ENCODE measurements at places on chromosomes 2 and 18.

DNA sequence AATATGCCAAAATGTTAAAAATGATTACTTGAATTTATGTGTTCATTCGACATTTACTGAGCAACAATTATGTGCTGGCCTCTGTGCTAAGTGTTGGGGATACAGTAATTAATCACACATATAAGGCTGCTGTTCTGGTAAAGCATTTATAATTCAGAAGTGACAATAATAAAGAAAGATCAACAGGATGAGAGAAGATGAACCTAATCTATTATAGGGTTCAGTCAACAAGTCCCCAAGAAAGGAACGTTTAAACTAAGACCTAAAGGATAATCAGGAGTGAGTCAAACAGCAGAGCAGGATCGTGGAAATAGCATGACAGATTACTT, 60.1 kb upstream of the COX7A2L start:
- DNase-seq: no peak

DNA sequence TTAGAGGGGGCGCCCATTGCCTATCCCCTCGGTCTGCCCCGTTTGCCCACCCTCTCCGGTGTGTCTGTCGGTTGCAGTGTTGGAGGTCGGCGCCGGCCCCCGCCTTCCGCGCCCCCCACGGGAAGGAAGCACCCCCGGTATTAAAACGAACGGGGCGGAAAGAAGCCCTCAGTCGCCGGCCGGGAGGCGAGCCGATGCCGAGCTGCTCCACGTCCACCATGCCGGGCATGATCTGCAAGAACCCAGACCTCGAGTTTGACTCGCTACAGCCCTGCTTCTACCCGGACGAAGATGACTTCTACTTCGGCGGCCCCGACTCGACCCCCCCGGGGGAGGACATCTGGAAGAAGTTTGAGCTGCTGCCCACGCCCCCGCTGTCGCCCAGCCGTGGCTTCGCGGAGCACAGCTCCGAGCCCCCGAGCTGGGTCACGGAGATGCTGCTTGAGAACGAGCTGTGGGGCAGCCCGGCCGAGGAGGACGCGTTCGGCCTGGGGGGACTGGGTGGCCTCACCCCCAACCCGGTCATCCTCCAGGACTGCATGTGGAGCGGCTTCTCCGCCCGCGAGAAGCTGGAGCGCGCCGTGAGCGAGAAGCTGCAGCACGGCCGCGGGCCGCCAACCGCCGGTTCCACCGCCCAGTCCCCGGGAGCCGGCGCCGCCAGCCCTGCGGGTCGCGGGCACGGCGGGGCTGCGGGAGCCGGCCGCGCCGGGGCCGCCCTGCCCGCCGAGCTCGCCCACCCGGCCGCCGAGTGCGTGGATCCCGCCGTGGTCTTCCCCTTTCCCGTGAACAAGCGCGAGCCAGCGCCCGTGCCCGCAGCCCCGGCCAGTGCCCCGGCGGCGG, 1.7 kb downstream of the MYCN start:
- DNase-seq: no peak

GRCh38 chr18:65487569-65487968, 263.2 kb upstream of the CDH7 start:
- DNase-seq: no peak

- DNase-seq: peak; percentile 69
Measured at GRCh38 chr2:127637725-127638252, 8.2 kb upstream of the GPR17 start.

DNA sequence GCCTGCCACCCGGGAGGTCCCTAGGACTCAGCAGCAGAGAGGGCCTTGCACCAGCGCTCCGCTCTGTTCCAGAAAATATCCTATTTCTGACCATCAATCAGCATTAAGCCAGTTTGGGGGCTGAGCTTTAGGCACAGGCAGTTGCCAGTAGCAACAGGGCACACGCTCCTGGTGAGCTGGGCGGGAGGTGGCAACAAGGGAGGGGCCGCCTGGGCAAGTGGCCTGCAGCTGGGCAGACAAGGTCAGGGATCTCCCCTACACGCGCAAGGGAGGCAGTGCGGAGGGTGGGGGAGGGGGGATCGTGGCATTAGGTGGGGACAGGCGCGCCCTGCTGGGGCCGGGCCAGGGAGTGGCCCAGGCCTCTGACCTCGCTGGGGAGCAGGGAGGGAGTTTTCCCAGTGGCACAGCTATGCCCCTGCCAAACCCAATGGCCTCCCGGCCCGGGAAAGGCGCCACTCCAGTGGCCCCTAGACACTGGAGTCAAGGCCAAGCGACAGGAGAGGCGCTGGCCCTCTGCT, 302.8 kb downstream of the NCKAP5 start:
- DNase-seq: no peak

DNA sequence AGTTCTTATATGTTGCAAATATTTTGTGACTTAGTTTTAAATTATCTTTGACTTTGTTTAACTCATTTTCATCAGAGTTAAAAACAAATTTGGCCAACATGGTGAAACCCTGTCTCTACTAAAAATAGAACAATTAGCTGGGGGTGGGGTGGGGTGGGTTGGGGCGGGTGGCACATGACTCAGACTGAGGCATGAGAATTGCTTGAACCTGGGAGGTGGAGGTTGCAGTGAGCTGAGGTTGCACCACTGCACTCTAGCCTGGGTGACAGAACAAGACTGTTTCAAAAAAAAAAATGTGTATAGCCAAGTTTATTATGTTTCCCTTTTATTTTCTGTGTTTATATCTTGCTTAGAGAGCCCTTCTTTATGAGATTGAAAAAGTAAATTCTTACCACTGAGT, 14.2 kb upstream of the LIPG start:
- DNase-seq: peak; percentile 15

DNA sequence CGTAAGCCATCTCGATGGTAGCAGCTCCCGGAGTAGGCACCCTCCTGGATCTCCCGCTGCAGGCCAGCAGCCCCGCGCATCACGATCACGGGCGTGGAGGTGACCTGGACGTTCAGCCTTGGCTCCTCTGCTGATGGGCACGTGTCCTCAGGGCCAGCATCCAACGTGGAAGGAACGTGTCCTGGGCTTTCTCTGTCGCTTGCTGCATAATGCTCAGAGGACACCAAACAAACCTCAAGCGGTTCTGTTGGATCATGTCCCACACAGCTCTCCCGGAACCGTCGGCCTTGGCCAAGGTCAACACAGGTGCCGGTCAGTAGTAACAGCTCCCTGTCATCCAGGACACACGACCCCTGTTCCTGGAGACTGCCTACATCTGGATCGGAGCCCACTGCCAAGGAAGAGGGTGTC, 23.1 kb downstream of the PASK start:
- DNase-seq: no peak

DNA sequence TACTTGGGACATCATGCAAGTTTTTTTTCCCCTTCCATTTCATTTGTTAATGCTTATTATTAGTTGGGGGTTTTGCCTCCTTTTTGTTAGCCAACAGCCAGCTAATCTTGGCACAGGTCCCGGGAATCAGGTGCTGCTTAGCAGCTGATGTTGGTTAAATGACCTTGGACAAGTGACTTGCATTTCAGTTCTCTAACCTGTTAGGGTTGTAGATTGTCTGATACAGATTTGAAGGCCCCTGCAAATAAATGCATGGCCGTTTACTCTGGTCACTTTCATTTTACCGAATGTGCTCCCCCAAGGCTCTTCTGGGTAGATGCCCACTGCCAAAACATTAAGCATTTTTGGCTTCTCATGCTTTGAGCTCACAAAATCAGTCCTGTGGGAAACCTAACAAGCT, 120.9 kb downstream of the SPTBN1 start:
- DNase-seq: no peak

DNA sequence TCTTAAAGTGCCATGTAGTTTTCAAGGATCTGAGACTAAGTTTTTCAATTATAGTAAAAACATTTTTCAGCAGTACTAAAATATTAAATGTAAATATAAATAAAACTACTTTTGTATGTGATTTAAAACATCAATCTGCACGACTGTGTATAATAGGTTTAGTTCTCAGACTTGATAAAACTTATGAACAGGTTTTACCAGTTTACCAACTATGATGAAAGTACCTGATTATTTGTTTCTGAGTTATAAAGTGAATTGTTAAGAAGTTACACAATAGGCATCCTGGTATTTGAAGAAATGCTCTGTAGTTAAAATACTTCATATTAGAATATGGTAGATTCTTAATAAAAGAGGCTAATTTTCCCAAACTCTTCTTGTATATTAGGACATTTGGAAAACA, 14.8 kb downstream of the RELCH start:
- DNase-seq: no peak

DNA sequence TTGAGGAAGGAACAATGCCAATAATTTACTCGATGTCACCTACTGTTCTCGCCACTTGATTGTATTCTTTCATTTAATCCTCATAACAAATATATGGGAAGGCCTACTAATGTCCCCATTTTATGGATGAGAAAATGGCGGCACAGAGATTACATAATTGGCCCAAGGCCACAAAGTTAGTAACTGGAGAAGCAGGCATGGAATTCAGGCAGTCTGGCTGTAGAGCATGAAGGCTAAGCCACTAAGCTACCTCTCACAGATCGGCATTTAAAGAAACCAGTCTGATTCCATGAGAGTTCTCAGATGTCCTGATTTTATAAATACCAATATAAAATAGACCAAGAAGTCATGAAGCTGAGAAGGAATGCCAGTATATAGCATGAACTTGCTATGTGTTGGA, 121.8 kb upstream of the EPAS1 start:
- no peak for DNase-seq

DNA sequence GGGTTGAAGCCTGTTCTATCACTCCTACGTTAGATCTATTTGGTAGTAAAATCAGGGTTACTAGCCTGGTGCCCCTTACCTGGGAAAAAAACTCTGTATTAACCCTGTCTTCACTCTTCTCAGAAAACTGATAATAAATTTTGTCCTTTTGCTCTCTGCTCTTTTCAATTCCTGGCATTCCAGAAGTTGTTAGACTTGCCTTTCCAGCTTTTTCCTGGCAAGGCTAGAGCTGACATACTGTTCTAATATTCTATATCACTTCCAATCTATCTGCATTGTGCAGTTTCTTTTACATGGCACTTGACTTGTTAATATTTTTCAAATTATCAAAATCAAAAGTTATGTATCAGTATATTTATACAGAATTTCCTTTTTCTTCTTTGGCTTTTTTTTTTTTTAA, 162.2 kb downstream of the FIGN start:
- DNase-seq: no peak

- DNase-seq: no peak
Measured at GRCh38 chr2:219457784-219458369, 23.2 kb downstream of the SPEG start.

DNA sequence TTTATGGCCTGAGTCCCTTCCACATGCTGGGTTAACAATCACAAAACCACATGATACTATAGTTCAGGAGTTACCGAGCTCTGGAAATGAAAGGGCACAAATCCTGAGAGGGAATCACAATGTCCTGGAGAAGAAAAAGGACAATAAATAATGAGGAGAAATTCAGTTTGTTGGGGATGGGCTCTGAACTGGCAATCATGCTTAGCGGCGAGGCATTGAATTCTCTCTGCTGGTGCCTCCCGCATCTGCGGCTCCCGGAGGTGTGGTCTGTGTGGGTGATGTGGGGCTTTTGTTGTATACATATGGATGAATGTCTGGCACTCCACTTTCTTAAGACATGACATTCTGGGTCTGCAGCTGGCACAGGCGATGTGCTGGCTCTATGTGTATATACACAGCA, 46.1 kb downstream of the NRP2 start:
- DNase-seq: no peak

DNA sequence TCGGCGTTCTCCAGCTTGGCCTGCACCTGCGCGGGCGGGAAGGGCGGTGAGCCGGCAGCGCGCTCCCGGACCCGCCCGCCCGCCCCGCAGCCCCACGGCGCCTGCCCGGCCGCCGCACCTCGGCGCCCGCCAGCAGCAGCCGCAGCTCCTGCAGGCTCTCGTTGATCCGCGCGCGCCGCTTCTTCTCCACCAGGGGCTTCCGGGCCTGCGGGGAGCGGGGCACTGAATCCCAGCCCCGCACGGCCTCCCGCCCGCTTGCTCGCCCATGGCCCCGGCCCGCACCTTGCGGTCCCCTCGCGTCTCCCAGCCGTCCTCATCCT, 335 bp downstream of the HES6 start:
- no peak for DNase-seq

- DNase-seq: peak; percentile 20
Measured at GRCh38 chr2:85888020-85888683, 638 bp downstream of the ST3GAL5 start.

DNA sequence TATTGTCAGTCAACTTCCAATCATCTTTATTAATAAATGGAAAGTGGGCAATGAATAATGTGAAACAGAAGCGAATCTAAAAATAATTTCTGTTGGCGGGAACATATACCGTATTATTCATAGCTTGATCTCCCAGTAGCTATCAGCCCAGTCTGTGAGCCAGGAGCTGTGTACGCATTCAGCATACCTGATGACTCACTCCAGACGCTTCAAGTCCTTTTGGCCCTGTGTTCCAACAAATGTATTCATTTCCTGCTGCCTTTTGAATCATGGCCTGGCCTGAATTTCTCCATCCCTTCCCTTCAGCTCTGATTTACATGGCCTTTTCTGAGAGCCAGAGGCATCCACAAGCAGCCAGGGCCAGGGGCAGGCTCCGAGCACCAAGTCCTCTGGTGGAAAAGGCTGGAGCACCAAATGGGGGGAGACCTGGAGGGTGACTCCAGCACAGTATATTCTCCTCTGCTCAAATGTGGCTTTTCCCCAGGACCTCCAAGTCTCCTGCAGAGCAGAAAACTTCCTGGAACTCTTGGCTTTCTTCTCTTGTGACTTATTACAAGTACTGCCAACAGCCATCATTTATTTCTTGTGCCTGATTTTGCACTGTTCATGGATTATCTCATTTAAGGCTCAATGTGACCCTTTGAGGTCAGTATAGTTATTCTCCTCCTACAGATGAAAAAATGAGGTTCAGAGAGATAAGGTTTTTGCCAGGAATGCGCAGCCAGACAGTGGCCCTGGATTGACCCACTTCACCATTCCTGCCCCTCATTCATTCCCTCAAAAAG, 108.7 kb downstream of the EN1 start:
- peak; percentile 89 for DNase-seq

DNA sequence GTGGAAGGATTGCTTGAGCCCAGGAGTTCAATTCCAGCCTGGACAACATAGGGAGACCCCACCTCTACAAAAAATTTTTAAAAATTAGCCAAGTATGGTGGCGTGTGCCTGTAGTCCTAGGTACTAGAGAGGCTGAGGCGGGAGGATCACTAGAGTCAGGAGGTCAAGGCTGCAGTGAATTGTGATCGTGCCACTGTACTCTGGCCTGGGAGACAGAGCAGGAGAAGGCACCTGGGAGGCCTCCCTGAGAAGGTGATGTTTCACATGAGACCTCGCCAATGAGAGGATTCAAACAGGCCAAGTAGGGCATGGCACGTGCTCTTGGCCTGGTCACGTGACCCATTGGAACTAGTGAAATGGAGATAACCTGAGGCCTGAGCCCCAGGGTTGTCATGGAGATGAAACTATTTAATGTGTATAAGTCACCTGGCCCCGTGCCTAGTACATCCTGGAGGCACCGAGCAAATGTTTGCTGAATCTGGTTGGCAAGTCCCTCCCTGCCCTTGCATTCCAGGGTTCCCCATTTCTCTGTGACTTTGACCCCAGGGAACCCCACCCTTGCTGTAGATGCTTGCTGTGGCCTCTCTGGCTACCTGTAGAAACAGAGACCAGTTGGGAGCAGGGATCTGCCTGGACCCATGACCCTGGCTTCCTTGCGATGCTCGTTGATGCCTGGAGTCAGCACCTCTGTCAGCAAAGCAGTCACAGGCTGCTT, 26.1 kb upstream of the ROCK2 start:
- DNase-seq: peak; percentile 96
